Hematopoietic multipotent progenitor cell treated with erythropoietin and hydrocortisone succinate and interleukin-3 and kit ligand, for 15 days (in vitro differentiated cells): ENCODE measurements at places on chromosomes 16 and 17.

DNA sequence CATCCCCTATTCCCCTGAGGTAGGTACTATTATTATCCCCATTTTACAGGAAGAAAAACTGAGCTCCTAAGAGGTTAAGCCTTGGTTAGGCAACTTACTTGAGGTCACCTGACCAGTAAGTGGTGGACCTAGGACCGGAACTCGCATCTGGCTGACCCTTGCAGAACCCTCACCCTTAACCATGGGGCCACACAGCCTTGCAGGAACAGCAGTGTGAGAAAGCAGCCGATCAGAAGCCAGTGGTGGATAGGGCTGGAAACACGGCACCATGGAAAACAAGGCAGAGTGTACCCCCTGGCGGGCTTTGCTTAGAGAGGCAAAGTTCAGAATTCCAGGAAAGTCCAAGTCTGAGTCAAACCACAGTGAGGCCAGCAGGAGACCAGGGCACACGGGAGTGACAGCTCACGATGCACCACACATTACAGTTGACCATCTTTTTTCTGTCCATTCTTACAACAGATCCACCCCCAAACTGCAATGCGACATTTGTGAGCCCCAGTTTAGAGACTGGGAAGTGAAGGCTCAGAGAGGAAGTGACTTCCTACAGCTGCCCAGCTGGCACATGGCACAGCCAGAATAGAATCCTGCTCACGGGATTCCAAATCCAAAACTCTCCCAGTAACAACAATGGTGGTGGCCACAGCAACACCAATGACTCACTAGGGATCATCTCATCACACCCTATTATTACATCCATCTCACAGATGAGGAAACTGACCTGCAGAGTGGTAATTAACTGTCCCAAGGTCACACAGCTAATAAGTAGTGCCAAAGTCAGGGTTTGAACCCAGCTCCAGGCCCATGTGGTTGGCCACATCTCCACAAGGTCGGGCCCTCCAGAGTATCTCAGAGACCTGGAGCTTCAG lies 20.3 kb downstream of the KIFC3 start:
- DNase-seq = no peak

DNA sequence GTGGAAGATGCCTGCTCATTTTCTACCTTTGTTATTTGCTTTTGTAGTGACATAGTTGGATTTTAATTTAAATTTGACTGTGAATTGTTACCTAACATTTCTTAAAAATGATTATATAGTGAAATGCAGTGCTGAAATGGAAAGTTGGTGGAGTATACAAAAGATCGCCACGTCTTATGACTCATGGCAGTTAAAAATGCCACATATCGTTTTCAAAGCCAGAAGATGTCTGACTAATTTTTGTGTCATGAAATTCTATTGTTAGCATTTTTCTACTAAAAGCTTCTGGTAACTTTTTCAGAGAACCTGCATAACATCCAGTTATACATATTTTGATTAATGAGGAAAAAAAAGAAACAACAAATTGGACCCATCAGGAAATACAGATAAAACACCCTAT lies 20.6 kb downstream of the MAP2K4 start:
- no peak for DNase-seq

DNA sequence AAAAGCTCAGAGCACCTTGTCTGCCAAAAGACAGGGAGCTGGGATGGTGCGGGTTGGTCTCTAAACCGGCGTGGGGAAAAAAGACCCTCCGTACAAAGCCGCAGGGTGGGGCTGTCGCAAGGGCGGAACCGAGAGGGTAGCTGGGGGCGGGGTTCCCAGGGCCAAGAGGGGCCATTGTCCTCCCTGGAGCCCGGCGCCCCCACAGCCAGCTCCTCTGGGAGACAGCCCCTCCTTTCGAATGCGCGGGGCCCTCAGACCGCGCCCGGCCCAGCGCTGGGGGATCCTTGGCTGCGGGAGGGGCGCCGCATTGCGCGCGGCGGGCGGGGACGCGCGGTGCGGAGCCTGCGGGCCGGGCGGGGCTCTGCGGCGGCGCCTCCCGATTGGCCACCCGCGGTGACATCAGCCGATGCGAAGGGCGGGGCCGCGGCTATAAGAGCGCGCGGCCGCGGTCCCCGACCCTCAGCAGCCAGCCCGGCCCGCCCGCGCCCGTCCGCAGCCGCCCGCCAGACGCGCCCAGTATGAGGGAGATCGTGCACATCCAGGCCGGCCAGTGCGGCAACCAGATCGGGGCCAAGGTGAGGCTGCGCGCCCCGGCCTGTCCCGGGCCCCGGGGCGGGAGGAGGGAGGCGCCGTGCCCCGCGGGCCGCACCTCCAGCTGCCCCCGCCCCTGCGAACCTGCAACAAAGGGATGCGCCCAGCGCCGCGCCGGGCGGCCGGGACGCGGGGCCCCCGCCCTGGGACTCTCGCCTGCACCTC lies at the start of gene TUBB3:
Gene TUBB3 (plus strand): TSS at position 459 of the 756 bp plus-strand sequence. CDS start 60 bp downstream, at position 519.
- DNase-seq = peak; percentile 39

GRCh38 chr16:21656795-21657768 lies 4.7 kb upstream of the IGSF6 start:
- DNase-seq = peak; percentile 79

GRCh38 chr16:88809676-88810165 lies 2.0 kb downstream of the APRT start:
- no peak for DNase-seq

GRCh38 chr16:10685709-10686108 lies 9.0 kb downstream of the TEKT5 start:
- DNase-seq = no peak

- no peak for DNase-seq
These were observed 14.7 kb upstream of the TVP23A start for GRCh38 chr16:10833271-10833670.

DNA sequence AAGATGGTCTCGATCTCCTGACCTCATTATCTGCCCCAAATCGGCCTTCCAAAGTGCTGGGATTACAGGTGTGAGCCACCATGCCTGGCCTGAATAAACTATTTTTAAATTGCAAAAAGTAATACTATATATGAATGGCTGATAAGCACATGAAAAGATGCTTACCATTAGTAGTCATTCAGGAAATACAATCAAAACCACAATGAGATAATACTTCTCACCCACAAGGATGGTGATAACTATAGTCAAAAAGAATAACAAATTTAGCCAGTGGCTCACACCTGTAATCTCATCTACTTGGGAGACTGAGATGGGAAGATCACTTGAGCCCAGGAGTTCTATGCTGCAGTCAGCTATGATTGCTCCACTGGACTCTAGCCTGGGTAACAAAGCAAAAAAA lies 2.4 kb upstream of the TACO1 start:
- DNase-seq = no peak

DNA sequence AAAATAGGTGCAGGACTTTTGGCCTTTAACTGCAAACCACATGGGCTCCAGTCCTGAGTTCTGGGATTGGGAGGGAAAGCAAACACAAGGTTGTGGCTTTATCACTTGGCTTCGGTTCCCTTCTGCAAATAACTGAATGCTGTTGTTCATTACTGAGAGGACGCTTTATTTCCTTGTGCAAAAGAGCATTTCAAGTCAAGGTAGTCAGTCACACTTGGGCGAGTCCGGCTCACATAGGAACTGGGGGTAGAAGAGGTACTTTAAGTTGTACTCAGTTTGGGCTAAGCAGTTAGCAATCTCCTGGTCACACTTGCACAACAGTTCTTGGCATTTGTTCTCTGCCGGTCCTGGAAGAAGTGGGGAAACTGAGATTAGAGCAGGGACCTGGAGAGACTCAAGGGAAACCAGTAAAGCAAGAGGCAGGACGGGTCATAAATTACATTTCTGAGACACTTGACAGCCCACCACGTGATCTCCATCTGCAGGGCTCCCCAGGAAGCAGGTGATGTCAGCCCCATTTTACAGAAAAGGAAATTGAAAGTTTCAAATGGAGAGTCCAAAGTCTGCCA lies 21.6 kb downstream of the PLA2G10 start:
- DNase-seq = no peak

- peak; percentile 90 for DNase-seq
These were observed 36.6 kb upstream of the MED9 start for GRCh38 chr17:17440010-17440843.

DNA sequence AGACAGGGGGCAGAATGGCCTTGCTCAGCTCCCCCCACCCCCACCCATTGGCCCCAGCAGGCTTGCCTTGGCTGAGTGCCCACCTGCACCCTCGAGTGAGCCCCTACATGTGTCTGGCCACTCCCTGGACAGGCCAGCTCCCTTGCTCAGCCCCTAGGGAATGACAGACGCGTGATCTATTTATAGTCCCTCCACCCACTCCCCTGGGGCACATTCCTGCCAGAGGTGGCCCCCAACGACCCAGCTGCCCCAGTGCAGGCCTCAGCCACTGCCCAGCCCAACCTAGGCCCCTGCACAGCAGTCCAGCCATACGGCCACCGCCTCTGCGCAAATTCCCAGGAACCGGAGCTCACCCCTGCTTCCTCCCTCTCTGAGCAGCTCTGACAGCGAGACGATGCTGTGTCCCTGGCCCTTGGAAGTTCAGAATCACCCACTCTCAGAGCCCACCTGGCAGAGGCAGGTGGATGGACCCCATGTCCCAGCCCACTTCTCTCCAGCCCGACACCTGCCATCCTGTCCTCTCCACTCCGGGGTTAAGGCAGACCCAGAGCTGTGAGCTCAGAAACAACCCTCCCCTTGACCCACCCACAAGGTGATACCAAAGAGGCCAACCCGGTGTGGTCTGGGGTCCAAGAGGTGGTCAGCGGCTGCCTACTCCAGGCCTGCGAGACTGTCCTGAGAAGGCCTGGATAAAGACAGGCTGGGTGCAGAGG lies 11.5 kb upstream of the P2RX1 start:
- no peak for DNase-seq

DNA sequence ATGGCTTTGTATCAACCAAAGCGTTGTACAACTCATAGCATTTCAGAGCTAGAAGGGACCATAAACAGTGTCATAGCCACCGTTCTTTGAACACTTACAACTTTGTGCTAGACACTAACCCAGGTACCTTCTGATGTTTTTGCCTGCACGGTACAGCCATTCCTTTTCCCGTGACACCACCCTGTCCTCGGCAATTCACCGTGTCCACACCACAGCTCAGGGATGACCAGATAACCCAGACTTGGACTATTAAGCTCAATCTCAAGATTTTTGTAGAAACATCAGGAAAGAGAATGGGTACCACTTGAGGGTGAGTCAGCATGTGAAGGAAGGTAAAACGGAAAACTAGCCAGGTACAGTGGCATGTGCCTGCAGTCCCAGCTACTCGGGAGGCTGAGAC lies 9.8 kb upstream of the CBFB start:
- DNase-seq = no peak

GRCh38 chr17:4542003-4542725 lies 13.0 kb downstream of the MYBBP1A start:
- DNase-seq = no peak

DNA sequence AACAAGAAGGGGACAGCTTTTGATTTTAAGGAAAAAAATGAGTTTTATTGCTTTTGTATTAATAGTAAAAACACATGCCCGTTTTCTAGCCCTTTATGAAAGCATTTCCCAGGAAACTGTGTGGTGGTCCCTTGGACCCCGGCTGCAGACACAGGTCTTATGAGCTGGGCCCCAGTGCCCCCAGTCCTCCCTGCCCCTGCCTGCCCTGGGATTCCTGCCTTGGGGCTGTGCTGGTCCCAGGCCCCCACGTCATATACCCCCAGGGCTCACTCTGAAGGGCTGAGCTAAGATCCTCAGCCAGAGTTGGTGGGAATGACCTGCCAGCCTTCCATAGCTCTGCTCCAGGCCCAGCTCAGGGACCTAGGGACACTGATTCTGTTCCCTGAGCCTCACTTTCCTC lies 30.8 kb downstream of the GINS2 start:
- no peak for DNase-seq

DNA sequence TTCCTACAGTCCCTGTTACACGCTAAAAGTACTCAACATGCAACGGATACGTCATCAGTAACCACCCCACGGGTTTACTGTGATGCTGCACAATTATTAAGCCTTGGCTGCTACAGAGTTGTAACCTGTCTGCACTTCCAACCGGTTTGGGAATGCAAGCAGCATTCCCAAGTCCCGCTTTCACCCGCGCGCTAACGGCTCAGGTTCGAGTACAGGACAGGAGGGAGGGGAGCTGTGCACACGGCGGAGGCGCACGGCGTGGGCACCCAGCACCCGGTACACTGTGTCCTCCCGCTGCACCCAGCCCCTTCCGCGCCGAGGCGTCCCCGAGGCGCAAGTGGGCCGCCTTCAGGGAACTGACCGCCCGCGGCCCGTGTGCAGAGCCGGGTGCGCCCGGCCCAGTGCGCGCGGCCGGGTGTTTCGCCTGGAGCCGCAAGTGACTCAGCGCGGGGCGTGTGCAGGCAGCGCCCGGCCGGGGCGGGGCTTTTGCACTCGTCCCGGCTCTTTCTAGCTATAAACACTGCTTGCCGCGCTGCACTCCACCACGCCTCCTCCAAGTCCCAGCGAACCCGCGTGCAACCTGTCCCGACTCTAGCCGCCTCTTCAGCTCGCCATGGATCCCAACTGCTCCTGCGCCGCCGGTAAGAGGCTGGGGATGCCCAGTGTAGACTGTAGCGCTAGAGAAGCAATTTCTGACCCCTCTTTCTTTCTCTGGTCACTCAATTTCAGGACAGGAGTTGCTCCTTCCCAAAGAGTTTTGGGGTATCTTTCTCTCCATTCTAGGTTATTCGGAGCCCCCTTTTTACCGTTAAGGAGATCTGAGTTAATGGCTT lies at the start of gene MT2A:
Gene MT2A (plus strand): TSS at position 542 of the 833 bp plus-strand sequence. CDS start 72 bp downstream, at position 614.
- DNase-seq = peak; percentile 94

DNA sequence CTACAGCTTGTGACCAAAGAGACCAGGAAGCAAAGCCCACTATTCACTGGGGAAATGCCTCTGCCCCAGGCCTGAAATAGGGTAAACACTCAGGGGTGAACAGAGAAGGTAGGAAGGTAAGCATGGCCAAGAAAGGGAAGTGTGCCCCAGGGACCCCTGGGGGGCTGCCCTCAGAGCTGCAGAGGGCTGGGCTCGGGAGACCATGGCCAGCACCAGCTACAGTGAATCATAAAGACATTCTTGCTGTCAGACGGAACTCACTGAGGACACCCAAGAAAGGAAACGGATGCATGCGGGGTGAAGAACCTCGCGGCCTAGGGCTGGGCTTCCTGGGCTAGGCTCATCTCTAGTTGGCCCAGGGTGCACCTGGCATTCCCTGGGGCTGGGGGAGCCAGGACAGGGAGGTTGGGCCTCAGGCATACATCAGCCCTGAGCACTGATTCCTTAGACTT lies 9.6 kb downstream of the HIC1 start:
- DNase-seq = no peak

DNA sequence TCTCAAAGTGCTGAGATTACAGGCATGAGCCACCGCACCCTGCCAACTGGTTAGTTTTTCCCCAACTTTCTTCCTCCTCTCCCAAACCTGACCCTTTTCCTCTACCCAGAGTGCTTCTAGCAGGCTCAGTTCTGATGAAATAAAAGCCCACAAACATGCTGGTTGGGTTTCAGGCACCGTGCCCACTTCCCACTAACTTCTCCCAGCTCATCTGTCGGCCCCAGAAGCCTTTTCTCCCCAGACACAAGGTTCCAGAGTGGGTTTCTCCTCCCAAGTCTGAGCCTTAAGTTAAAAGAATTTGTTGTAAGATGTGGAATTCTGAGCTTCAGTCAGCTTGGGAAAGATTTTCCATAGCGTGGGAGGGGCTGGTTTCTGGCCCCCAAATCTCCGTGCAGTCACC lies 11.5 kb upstream of the SCN4A start:
- DNase-seq = no peak
